Uterus (tissue), 4 donors: ENCODE measurements at places on chromosomes 7 and 10. TPM values are rescaled to one million over a fixed set of nuclear protein-coding genes. Genes with fewer than 3 reads are reported as not detected.

- no peak for DNase-seq
- no peaks in the 10 kb centered on the region for H3K4me1 ChIP-seq
- no peaks in the 10 kb centered on the region for H3K36me3 ChIP-seq
- H3K27ac ChIP-seq = no peak overlapping the region
These were observed 3.1 kb downstream of the STRA8 start for GRCh38 chr7:135236727-135237126.

DNA sequence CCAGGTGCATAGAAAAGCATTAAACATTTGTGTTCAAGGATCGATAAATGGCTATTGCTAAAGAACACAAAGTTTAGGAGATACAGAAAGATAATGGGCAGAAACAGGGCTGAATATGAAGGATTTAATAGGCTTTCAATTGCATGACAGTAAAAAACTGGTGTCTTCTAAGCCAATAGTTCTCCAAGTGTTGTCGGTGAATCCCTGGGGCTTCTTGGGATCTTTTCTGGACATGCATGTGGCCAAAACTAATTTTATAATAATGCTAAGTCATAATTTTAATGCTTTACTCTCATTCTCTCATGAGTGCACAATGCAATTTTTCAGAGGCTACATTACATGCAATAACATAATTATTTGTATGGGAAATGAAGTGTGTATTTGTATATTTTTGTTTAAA, 521.1 kb upstream of the ANKRD30A start:
- H3K27ac ChIP-seq = no peak overlapping the region
- no peaks in the 10 kb centered on the region for H3K36me3 ChIP-seq
- H3K4me1 ChIP-seq = no peaks in the 10 kb centered on the region
- H3K4me3 ChIP-seq = no peak overlapping the region
- no peaks in the 10 kb centered on the region for H3K27me3 ChIP-seq

DNA sequence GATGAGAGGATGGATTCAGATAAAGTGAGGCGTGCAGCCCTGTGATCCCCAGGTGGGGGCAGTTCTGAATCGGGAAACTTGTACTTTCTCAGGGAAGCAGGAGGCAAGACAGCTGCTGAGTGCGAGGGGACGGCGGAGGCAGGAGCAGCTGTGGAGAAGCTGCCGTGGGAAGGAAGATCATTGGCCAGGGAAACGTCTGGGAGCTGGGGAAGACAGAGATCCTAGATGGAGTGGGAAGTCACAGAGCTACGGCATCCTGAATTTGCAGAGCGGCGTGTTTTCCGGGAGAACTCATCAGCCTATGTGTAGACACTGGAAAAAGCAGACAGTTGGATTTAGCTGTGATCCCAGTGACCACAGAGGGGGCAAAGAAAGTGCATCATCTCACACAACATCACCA, 9.2 kb downstream of the PRKCQ start:
- DNase-seq = no peak
- no peaks in the 10 kb centered on the region for H3K4me1 ChIP-seq
- no peak overlapping the region for H3K27ac ChIP-seq
- H3K27me3 ChIP-seq = no peaks in the 10 kb centered on the region
- no peak overlapping the region for H3K4me3 ChIP-seq

DNA sequence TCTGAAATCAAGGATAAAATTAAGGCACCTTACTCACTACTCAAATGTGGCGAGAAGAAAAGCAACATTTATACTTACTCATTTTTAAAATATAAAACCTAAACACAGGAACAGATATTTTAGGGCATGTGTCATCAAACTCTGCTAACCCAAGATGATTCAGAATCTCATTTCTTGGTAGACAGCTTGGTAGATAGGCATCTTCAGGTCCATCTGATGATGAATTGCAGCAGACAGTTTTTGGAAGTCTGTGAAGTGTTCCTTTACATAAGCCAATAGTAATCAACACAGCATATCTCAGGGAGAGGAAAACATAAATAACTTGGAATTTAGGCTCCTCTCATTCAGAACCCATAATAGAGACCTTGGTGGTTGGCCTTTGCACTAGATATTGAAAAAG, 3.4 kb downstream of the HIPK2 start:
- H3K36me3 ChIP-seq = no peaks in the 10 kb centered on the region
- no peaks in the 10 kb centered on the region for H3K4me1 ChIP-seq
- no peaks in the 10 kb centered on the region for H3K27me3 ChIP-seq
- DNase-seq = no peak

The ITPRID1 gene
- total RNA-seq = 1.6 TPM

DNA sequence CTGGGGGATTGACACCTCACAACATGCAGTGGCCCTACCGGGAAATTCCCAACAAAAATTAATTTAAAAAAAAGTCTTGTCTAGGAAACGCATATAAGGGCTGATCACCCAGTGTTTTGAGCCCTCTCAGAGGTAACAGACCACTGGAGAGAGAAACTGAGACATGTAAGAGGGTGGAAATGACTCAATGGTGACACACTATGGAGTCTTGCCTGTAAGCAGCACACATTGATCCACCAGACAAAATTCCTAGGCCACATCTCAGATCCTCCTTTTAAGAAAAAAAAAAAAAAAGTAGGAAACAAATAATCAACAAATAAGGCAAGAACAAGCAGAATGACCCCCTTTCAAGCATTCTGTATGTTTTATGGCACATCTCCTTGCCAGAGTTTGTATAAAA, 296.2 kb downstream of the MAGI2 start:
- H3K4me3 ChIP-seq = no peak overlapping the region
- no peaks in the 10 kb centered on the region for H3K27me3 ChIP-seq
- no peaks in the 10 kb centered on the region for H3K4me1 ChIP-seq
- no peaks in the 10 kb centered on the region for H3K36me3 ChIP-seq

DNA sequence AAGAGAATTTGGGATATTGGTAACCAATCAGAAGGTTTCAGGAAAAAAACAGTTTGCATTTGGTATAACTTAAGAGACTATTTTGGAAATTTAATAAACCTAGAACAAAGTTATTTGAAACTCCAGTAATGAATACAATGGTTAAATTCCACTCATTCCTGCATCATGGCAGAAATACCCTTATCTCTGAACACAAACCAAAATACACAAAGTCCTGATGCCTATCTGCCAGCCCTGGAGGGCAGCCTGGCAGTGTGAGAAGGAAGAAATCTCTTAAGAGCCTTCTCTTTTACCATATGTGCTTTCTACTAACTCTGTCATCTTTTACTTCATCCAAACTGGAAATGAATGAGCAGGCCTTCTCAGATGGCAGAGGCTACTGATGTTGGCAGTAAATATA, 147.1 kb upstream of the LYZL1 start:
- H3K27me3 ChIP-seq = no peaks in the 10 kb centered on the region
- H3K4me1 ChIP-seq = no peaks in the 10 kb centered on the region
- no peaks in the 10 kb centered on the region for H3K36me3 ChIP-seq
- no peak for DNase-seq
- H3K4me3 ChIP-seq = no peak overlapping the region
- H3K27ac ChIP-seq = no peak overlapping the region

GRCh38 chr7:44285561-44285960, 39.8 kb downstream of the CAMK2B start:
- no peaks in the 10 kb centered on the region for H3K27me3 ChIP-seq
- no peaks in the 10 kb centered on the region for H3K36me3 ChIP-seq
- no peak overlapping the region for H3K27ac ChIP-seq
- H3K4me3 ChIP-seq = no peak overlapping the region

DNA sequence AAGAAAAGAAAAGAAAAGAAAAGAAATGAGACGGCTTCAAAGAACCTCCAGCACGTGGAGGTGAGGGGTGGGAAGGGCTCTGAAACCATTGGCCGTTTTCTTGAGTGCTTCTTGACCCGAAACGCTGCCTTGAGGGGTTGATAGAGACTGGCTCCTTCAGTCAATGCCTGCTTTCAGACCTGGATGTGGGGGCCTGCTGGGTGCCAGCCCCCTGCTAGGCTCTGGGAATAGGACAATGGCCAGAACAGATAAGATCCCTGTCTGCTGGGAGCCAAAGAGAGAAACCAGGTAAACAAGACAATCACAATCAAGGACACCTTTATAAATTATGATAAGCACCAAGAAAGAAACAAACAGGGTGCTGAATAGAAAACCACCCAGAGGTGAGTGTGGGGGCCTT, 27.7 kb downstream of the ZMIZ1 start:
- no peaks in the 10 kb centered on the region for H3K36me3 ChIP-seq
- H3K4me3 ChIP-seq = no peak overlapping the region
- peaks cover 48% of the 10 kb centered on the region for H3K4me1 ChIP-seq

The ZNF862 gene
- total RNA-seq = 5.4 TPM

- H3K36me3 ChIP-seq = no peaks in the 10 kb centered on the region
- no peak for DNase-seq
- H3K4me1 ChIP-seq = no peaks in the 10 kb centered on the region
- no peaks in the 10 kb centered on the region for H3K27me3 ChIP-seq
- no peak overlapping the region for H3K4me3 ChIP-seq
These were observed 77.5 kb upstream of the GTF2I start for GRCh38 chr7:74579800-74580685.

DNA sequence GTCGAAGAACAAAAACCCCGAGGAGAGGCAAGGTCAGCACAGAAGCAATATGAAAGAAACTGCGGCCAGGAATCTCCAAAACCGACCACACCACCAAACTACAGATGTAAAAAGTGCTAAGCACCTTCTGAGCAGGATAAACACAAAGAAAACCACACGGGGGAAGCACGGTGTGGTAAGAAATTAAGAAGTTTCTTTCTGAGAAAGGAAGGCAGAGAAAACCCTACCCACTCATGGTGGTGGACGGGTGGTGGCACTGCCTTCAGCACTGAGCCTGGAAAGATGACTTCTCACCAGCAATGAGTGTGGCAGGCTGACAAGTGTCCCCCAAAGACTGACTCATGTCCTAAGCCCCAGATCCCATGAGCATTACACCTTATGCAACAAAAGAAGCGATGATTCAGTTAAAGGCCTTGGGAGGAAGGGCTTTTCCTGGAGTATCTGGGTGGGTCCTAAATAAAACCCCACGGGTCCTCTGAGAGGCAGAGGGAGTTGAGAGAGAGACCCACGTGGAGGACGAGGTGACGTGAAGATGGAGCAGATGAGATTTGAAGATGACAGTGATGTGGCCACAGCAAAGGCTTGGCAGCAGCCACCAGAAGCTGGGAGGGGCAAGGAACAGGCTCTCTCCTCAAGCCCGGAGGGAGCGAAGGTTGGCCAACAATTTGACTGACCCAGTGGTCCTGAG, 124.9 kb downstream of the DLG5 start:
- no peak overlapping the region for H3K27ac ChIP-seq
- H3K27me3 ChIP-seq = no peaks in the 10 kb centered on the region
- no peaks in the 10 kb centered on the region for H3K4me1 ChIP-seq

GRCh38 chr7:32263611-32264010, 193.4 kb upstream of the PDE1C start:
- no peak overlapping the region for H3K27ac ChIP-seq
- DNase-seq = no peak
- H3K4me3 ChIP-seq = no peak overlapping the region
- H3K4me1 ChIP-seq = no peaks in the 10 kb centered on the region

- no peaks in the 10 kb centered on the region for H3K27me3 ChIP-seq
- no peaks in the 10 kb centered on the region for H3K36me3 ChIP-seq
- H3K4me3 ChIP-seq = no peak overlapping the region
- no peaks in the 10 kb centered on the region for H3K4me1 ChIP-seq
- no peak overlapping the region for H3K27ac ChIP-seq
These were observed 176.5 kb upstream of the CCZ1B start for GRCh38 chr7:7002418-7003062.
